ENCODE measurements at places on chromosomes 5 and 9.

DNA sequence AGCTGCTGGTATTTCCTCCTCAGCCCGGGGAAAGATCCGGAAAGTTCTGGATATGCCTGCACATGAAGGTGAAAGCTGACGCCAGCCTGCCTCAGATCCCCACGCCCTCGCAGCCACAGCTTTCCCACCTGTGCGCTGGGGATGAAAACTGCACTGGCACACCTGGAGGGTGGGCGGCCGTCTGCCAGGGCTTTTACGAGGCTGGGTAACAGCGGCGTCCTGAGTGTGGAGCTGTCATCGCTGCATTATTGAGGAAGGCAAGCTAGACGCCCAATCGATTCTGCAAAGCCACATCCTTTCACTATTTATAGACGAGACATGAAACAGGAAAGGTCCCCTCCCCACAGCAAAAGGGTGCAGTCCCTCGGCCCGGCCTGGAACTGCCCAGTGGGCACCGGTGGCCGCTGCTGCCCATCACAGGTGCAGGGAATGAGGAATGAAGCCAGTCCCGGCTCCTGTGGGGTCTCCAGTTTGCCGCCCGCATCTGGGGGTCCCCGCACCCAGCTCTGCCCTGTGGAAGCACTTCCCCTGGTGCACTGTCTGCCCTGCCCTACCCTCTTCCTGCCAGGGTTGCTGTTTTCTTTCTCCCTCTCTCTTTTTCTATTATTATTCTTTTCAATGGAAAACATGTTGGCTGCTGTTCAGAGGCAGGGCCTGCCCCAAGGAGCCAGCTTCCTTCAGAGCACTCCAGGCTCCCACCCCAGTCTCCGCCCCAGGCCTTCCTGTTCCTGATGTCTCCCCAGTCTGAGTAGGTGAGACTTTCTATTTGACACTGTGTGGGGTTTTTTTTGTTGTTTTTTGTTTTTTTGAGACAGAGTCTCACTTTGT, 7.0 kb downstream of the NOTCH1 start:
- DNase-seq, result no peak

DNA sequence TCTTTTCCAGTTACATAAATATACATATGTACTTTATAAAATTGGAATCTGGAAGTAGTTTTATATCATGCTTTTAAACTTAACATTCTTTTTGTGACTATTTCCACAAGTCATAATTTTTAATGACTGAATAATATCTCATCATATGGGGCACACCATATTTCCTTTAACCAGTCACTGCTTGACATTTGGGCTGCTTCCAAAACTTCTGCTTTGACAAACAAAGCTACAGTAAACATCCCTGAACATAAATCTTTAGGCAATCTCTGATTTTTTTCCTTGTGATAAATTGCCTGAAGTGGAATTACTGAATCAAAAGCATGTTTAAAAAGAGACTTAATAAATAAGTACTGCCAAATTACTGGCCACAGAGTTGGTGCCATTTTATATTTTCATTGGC, 178.0 kb downstream of the FSTL4 start:
- no peak for DNase-seq

DNA sequence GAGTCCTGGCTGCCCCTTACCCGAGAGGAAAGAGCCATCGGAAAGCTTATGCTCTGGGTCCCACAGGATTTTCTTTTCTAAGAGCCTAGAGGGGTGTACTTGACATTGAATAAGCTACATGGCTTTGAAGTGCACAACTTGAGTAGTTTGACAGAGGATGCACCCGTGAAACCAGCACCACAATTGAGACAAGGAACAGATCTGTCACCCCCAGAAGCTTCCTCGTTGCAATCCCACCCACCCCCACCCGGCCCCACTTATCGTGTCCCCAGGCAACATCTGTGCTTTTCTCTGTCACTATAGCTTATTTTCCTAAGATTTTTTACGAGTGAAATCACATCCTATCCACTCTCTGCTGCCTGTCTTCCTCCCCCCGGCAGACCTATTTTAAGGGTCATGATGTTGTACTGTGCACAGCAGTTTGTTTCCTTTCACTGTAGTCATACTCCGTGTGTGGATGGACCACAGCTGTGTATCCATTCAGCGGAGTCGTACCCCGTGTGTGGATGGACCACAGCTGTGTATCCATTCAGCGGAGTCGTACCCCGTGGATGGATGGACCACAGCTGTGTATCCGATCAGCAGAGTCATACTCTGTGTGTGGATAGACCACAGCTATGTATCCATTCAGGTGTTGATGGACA, 8.8 kb upstream of the FCN2 start:
- peak; percentile 43 for DNase-seq

GRCh38 chr5:72281764-72282499, 38.1 kb downstream of the MRPS27 start:
- DNase-seq, result peak; percentile 89

GRCh38 chr5:115132465-115132864, 37.2 kb downstream of the TRIM36 start:
- no peak for DNase-seq

DNA sequence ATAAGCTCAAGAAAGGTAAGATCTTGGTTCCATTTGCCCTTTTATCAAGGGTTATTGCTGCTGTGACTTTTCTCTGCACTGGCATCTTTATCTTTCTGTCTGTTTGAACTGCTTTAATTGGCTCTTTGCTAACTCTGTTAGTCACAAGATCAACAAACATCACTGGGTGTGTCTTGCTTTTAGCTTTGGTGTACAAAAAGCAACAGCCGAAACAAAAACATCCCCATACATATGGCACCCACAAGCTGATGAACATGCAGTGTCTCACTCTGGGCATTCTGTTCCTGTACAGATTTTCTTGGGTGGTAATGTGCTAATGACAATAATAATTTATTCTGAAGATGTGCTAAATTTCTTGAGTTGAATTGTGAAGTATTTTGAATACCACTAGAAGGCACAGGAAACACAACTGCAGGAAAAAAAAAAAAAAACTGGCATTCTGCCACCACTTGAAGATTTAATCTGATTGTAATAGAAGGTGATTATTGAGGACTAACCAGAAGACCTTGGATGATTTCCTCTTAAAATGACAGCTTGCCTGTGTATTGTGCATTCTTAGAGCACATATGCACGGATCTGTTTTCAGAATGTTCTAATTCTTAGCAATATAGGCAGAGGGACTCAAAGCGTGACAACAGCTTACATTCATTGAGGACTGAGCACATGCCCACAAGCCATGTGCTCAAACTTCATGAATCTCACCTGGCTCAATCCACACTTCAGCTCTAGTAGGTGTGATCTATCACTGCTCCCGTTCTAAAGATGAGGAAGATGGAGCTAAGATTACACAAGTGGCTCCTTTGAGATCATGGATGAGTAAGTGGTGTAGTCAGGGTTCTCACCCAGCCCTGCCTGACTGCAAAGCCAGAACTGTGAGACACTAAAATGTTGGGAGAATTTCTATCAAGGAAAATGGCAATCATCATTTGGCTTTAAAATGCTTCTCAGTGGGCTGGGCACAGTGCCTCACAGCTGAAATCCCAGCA, 96.4 kb downstream of the EBF1 start:
- peak; percentile 72 for DNase-seq

DNA sequence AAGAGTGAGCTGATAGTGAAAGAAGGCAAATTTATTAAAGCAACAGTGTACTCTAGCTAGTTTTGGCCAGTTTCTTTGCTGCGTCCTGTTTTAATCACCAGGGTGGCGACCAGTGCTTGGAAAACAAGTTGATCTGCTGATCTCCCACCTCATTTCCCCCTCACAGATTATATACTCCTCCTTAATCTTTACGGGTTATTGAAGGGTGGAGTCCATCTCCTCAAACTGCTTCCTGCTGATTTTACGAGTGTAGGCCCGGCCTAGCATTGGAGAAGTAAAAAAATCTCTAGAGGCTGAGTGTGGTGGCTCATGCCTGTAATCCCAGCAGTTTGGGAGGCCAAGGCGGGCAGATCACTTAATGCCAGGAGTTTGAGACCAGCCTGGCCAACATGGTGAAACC, 14.0 kb upstream of the CFAP95 start:
- no peak for DNase-seq

DNA sequence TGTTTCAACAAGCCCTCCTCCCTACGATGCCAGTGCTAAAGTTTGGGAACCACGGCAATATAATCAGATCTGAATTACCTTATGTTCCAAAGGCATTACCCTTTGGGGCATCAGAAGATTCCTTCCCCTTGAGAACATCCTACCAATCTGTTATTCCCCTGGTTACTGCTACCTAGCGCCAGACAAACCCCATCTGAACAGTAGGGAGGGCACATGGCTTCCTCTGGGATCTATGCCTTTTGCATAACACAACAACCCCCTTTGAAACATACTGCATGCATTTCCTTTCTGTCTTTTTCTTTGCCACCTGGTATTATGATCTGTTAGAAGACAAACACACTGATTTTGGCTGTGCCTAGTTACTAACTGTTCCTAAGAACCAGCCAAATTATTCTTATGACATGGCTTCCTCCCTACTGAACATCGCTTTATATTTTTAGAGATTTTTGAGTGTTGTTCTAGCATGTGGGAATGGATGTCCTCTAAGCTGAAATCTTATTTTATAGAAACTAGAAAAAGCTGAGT, 103.9 kb upstream of the DAPK1 start:
- DNase-seq, result no peak

GRCh38 chr9:20950707-20951106, 80.7 kb downstream of the HACD4 start:
- no peak for DNase-seq

DNA sequence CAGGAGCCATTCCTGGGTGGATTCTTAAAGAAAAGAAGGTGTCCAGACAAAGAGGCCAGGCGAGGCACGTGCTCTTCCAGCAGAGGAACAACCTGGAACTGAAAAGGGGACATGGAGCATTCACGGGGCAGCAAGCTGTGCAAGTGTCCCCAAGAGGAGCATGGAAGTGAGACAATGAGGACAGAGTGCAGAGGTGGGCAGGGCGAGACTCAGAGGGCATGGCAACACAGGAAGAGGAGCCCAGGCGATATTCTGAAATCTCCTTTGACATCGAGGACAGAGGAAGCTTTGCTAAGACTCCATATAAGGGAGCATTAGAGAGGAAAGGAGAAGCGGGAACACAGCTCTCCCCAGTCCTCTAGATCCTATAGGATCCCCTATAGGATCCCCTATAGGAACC, 29.4 kb upstream of the SPATA31E1 start:
- no peak for DNase-seq

DNA sequence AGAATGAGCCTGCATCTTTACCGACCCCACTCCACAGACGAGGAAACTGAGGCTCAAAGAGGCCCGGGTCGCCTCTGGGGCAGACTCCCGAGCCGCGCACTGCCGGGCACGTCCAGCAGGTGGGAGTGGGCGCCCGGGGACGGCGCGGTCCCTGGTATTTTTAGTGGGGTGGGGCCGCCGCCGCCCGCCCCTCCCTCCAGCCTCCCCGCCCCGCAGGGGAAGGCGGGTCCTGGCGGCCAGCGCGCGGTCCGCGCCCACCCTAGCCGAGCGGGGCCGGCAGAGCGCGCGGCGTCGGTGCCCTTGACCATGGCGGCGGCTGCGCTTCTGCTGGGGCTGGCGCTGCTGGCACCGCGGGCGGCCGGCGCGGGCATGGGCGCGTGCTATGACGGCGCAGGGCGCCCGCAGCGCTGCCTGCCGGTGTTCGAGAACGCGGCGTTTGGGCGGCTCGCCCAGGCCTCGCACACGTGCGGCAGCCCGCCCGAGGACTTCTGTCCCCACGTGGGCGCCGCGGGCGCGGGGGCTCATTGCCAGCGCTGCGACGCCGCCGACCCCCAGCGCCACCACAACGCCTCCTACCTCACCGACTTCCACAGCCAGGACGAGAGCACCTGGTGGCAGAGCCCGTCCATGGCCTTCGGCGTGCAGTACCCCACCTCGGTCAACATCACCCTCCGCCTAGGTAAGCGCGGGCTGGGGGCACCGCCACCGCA, at the start of gene LAMC3:
LAMC3 (plus strand) TSS at position 266 of the 710 bp plus-strand sequence; CDS start at position 307, 41 bp downstream.
- no peak for DNase-seq

- no peak for DNase-seq
Measured at GRCh38 chr9:18452276-18452675, 21.7 kb upstream of the ADAMTSL1 start.

DNA sequence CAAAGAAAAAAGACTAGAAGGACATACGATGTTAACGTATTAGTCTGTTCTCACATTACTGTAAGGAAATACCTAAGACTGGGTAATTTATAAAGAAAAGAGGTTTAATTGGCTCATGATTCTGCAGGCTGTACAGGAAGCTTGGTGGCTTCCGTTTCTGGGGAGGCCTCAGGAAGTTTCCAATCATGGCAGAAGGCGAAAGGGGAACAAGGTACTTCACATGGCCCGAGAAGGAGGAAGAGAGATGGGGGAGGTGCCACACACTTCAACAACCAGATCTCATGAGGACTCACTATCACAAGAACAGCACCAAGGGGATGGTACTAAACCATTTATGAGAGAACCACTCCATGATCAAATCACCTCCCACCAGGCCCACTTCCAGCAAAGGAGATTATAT, 110.1 kb downstream of the CARTPT start:
- DNase-seq, result no peak

DNA sequence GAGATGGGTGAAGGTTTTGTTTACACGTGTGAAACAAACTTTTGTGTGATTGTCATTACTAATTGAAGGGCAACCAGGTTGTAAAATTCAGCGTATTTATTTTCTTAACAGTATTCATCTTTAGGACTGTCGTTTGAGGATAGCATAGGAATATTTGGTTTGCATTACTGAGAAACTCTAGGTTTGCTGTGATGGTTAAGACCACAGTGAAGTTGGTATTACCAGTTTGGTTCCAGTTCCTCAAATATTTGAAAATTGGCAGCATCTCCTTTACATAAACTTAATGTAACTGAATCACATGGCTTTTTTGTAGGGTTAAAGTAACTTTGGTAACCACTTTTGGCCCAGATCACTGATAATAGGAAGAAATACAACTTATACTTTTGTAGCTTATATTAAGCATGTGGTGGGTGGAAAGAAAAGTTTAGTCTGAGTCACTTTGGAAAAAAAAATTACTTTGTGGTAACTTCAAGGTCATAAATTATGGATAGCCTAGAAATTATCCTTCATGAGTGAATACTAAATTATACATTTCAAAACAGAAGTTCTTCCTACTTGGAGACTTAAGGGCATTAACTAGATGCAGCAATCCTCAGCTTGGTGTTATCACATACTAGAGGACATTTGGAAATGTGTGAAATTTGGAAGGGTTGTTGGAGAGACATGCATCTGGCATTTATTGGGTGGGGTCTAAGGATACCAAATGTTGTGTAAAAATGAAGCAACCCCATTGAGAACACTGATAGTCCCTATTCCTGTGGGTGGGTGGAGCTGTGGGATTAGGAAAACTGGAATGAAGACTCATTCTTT, 33.9 kb downstream of the G3BP1 start:
- peak; percentile 63 for DNase-seq

- DNase-seq, result no peak
Measured at GRCh38 chr9:23322392-23322791, 503.6 kb downstream of the ELAVL2 start.

- no peak for DNase-seq
Measured at GRCh38 chr9:3993773-3994172, 306.1 kb downstream of the GLIS3 start.

- DNase-seq, result no peak
Measured at GRCh38 chr9:89871871-89872331, 267.1 kb downstream of the GADD45G start.

DNA sequence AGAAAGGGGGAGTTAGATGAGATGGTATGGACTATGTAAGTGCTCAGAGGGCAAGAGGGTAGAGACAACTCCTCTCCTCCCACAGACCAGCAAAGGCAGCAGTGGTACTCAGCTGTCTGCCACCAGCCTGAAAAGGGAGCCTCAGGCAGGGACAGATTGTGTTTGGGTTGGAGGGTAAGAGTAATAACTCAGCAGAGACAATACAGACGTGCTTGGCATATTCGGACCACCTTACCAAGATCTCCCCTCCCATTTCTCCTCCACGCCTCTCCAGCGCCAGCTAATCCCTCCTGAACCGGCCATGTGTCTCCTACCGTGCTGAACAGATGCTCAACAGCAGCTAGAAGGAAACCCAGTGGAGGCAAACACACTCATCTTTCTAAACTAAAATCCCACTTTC, 180.8 kb downstream of the ASTN2 start:
- no peak for DNase-seq
